T-helper 1 cell (primary cell): ENCODE measurements at places on chromosomes 4 and X.

DNA sequence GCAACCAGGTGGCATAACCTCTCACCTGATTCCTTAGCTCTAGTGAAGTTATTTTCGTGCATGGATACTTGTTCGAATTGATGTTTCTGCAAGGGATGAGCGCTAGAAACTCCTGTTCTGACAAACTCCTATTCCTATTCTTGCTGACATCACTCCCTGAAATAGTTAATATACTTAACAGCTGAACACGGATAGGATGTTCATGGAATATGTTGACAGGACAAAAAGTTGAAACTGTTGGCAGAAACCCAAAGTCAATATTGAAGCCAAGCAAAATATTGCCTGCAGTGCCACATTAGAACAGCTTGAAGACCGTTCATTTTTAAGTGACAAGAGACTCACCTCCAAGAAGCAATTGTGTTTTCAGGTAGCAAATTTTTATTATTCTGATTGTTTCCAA lies at the start of gene KLKB1:
Gene KLKB1, plus strand, starts transcription at position 287 of the 400 bp plus-strand sequence. CDS start 689 bp downstream, outside the sequence.
- no peak for DNase-seq

- DNase-seq: no peak
These were observed 100.2 kb downstream of the PDLIM5 start for GRCh38 chr4:94551643-94552564.

- DNase-seq: no peak
These were observed 248.2 kb downstream of the CAMK2D start for GRCh38 chr4:113513382-113513781.

GRCh38 chr4:130368668-130369067 lies 1272.7 kb downstream of the C4orf33 start:
- no peak for DNase-seq

DNA sequence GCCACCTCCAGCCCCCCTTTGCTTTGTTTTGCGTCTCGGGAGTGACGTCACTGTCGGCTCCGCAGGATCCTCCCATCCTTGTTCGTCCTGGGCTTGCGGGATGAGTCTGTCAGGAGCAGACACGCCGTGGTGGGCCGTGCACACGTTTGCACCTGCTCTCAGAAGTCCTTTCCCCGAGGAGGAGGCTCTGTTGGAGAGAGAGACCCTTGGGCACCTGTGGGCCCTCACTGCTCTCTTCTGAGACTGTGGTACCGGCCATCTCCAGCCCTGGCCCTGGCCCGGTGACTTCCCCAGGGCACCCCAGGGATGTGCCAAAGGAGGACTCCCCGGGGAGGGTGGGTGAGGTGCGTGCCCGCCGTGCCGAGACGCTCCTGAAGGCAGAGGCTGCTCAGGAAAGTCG lies 76.1 kb upstream of the PPP2R3B start:
- DNase-seq: no peak

DNA sequence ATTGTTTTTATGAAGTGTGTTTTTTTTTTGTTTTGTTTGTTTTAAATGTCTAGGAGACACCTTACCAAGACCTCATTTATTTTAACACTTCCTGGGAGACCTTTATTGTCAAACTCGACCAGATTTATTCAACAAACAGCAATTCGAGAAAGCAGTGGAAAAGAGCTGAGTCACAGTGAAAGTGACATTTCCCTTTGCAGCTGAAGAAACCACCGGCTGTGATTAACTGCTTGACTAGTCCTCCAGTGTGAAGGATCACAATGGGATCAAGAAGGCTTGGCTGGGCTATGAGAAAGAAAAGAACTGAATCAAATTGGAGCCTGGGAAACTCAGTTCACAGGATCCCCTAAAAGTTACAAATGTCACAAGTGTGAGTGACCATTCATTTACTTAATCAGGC lies 11.9 kb upstream of the ADH7 start:
- no peak for DNase-seq
